NAMALWA (cell line): ENCODE measurements at places on chromosomes 13 and 19.

DNA sequence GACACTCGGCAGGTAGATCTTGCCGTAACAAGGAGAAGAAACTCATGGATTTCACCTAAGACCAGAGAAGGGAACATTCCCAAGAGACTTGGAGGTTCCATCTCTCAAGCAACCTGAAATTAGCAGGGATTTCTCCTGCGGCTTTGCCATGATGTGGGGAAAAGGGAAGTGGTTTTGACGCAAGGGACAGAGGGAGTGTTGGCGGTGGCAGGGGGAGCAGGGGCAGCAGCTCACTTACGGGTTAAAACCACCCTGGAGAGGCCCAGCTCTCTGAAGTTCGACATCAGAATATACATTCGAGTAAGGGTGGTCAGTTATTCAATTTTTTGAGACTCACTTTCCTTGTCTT lies 76.1 kb upstream of the POMP start:
- no peak for DNase-seq

- DNase-seq = peak; percentile 19
These were observed 56.2 kb upstream of the RFC3 start for GRCh38 chr13:33761740-33762139.

DNA sequence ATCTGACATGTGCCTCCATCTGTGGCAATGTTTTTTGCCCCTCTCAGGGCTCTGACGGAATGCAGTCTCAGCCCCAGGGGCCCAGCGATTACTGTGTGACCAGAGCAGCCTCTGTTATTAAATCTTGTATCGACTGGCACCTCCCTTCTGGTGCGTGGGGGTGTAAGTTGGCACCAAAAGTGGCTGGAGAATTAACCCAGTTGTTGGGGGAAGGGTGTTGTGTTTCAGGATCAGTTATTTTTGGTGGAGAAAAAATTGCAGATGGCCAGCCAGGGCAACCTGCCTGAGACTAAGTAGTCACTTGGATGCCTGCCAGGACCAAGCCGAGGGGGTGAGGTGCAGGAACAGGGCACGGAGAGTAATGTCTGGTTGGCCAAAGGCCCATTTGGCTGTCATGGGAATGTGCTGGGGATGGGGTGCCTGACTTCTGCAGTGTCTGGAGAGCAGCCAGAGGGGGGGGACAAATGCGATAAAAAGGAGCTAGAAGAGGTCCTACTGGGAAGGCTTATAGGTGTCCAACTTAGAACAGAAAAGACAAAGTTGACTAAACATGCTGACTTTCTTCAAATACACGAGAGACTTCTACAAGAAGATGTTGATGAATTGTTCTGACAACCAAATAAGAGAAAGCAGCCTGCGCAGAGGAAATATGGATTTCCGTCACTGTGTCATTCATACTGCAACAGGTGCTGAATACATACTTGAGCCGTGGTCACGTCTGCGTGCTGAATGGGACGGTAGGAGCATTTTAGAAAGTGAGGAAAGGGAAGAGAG lies 69.8 kb downstream of the SIAH3 start:
- DNase-seq = peak; percentile 22

DNA sequence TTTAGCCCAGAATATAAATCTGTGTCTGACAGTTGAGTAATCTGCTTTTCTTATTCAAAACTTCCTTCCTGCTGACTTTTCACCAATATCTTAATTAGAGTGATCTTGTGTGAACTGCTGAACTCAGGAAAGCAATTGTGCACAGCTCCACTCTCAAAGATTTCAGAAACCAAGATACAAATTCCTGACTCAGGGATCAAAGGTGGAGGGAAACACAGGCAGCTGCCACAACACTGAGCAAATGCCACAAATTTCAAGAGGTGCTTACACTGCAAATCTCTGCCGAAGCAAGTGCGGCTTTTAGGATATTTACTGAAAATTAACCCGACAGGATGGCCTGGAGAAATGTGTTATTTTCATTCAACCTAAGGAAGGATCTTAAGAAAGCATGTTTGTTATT lies 111.4 kb downstream of the STOML3 start:
- no peak for DNase-seq

GRCh38 chr19:41920882-41921576 lies 7.2 kb downstream of the ERFL start:
- DNase-seq = no peak

- DNase-seq = no peak
These were observed 138.5 kb downstream of the RBM26 start for GRCh38 chr13:79267560-79267959.

DNA sequence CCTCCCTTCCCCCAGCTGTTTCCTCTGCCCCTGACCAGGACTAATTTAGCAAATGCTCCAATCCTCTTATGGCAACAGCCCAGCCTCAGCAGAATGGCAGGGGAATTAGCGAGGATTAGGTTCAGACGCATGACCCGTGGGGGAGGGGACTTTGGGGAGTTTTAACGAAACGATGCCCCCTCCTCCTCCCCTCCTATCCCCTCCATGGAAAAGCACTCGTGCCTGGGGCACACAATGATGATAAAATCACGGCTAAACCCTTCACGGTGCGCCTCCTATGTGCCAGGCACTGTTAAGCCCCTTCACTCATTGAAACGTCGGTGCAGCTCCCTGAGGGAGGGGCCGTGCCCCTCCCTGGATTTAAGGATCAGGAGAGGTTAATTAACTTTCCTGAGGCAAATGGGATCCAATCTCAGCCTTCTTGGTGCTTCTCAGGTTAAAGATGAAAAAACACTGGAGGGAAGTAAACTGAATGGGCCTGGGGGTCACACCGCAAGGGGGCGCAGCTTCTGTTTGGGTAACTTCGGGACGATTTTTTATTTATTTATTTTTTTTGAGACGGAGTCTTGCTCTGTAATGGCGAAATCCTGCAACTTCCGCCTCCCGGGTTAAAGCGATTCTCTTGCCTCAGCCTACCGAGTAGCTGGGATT lies 10.1 kb upstream of the TPRX2 start:
- no peak for DNase-seq

GRCh38 chr13:90492872-90493271 lies 854.6 kb upstream of the MIR17HG start:
- DNase-seq = no peak

- DNase-seq = no peak
These were observed 66.4 kb upstream of the USP29 start for GRCh38 chr19:57053401-57053800.

DNA sequence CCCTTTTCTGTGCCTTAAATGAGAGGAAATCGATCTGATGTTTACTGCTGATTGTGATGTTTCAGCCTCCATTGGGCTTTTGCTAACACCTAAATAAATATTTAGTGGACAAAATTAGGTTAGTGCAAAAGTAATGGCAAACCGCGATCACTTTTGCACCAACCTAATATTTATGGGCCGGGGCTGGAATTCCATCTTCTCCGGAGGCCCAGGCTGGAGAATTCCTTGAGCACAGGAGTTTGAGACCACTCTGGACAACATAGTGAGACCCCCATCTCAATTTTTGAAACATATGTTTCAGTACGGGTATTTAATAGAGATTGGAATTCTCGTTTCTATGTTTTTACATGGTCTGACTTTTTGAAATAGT lies 603 bp downstream of the ZNF880 start:
- no peak for DNase-seq

GRCh38 chr19:34403784-34404108 lies 453 bp upstream of the PDCD2L start:
- DNase-seq = no peak

DNA sequence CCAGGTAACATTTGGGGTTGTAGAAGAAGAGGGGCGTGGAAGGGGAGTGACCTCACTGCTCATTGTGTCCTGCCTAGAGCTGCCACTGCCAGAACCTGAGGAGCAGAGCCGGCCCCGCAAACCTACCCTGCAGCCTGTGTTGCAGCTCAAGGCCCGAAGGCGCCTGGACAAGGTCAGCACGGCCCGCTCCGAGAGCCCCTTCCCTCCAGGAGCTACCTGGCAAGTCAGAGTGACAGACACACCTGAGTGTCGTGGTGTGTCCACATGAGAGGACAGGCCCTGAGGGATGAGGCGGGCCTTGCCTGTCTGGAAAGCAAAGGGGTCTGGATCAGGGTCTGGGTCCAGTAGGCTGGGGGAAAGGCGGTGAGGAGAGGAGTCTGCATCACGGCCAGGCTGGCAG lies 6.8 kb downstream of the KMT2B start:
- DNase-seq = no peak

- DNase-seq = no peak
These were observed 15.4 kb upstream of the SIGLEC6 start for GRCh38 chr19:51546650-51547396.

- no peak for DNase-seq
These were observed 44.3 kb upstream of the TEX29 start for GRCh38 chr13:111275995-111276618.

GRCh38 chr13:27643334-27644132 lies 21.8 kb downstream of the POLR1D start:
- no peak for DNase-seq

DNA sequence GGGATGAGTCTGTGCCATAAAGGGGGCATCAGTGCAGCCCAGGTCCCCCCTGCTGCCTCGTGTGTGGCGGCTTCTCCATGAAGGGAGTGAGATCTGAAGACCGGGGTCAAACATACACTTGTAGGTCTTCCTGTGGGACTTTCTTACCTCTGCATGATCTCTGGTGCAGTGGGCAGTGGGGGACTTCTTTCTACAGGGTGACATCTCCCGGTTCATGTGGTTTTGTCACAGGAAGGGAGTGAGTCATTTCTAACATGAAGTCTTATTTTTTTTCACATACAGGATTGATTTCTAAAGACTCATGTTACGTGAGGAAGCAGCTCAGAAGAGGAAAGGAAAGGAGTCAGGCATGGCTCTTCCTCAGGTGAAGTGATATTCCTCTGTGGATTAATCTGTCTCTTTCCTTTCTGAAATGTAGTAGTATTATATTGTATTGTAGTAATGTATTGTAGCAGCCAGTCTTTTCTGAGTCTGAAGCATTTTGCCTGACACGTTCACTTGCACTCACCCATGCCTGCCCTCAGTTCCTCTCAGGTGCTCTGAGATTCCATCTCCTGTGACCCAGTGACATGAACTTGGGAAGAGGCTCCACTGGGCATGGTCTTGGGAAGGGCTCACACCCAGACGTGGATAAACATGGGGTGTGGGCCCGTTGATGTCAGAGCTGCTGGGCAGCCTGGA lies 15.7 kb downstream of the ZNF808 start:
- DNase-seq = no peak

GRCh38 chr13:40446365-40446764 lies 220.1 kb downstream of the FOXO1 start:
- no peak for DNase-seq

DNA sequence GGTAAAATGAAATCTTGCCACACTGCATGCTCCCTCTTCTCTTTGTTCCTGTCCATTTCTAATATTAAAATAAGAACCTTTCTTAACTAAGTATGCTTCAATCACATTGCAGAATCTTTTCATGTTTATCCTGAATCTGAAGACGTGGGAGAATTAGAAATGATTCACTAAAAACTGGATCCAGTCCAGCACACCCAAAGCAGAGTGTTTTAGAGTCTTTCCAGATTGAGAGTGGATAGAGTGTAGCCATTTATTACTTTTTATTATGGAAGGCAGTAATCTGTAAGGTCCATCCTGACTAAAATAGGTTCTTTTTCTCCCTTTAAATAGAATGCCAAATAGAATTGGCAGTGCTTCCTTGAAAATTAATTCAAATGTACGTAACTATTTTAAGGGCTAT lies 453.5 kb downstream of the TDRD3 start:
- no peak for DNase-seq

DNA sequence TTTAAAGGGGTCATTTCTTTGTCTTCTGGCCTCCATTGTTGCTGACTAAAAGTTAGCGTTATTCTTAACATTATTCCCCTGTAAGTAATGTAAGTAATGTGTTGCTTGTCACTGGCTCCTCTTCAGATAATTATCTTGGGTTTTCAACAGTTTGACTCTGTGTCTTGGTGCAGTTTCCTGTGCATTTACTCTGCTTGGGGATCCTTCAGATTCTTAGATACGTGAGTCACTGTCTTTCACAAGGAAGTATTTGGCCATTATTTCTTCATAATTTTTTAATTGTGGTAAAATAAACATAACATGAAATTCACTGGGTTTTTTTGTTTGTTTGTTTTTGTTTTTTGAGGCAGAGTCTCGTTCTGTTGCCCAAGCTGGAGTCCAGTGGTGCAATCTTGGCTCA lies 13.5 kb upstream of the OR7D2 start:
- no peak for DNase-seq

DNA sequence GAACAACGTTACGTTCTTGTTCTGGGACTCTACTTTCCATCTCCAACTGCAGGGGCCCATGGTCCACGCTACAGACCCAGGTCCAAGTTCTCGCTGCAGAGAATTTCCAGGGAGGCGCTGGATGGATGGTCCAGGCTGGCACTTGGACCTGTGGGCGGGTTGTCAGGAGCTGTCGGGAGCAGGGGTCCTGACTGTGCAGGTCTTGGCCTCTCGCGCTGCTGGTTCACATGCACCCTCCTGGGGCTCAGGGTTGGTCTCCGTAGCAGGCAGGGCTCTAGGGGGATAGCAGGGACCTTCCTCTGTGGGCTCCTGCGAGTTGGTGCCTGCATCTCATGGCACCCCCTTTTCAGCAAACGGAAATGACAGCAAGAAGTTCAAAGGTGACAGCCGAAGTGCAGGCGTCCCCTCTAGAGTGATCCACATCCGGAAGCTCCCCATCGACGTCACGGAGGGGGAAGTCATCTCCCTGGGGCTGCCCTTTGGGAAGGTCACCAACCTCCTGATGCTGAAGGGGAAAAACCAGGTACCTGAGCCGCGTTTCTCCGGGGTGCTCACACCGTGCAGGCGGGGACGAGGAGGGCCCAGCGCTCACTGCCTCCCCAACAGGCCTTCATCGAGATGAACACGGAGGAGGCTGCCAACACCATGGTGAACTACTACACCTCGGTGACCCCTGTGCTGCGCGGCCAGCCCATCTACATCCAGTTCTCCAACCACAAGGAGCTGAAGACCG lies 6.6 kb downstream of the PTBP1 start:
- no peak for DNase-seq

DNA sequence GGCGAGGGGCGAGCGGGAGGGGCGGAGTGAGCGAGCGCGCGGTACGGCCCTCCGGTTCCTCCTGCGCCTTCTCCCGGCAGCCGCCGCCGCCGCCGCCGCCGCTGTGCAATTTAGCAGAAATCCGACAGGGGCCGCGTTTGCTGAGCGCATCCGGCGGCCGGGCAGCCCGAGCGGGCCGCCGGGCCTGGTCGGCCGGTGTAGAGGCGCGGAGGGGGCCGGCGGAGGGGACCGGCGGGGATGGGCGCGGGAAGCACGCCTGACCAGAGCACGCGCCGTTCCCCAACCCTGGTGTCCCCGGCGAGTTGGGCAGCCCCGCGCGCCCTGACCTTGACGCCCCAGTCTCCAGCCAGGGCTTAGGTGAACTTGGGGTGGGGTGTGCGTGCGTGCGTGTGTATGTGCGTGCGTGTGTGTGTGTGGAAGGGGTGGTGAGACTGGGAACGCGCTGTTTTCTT lies 144.5 kb upstream of the ZNF536 start:
- no peak for DNase-seq

DNA sequence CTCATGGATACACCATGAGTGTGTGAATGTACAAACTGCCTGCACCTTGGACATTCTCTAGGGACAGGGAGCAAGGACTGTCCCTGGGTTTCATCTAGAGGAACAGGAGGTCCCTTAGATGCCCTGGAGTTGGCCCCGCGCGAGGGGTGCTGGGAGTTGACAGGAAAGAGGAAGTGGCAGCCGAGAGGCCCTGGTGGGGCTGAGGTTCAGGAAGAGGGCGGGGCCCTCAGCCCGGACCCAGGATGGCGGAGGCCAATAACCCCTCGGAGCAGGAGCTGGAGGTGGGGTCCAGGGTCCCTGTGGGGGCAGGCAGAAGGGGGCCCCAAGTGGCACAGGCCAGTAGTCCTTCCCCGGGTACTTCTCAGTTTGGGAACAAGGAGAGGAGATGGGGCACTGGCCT lies 6.9 kb downstream of the PKN1 start:
- peak; percentile 85 for DNase-seq
